ENCODE measurements at places on chromosomes 5 and 9.

- no peak for DNase-seq
Observed at GRCh38 chr5:145723516-145723915, 111.6 kb downstream of the PRELID2 start.

DNA sequence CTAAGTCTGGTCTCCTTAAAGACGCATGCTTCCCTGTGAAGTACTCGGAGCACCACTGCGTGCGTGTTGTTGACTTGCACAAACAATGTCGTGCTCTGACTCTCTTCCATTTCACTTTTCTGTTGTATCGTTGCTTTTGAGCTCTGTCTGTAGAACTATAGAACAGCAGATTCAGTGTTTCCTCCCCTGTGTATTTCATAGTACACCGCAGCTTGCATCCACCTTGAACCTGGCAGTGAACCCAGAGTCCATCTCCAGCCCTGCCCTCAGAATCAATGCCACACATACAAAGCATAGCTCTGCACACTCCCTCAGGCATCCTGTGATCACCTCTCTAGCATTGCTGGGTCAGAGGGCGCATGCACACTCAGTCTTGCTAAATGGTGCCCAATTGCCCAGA, 37.2 kb upstream of the ADAMTS2 start:
- no peak for DNase-seq

DNA sequence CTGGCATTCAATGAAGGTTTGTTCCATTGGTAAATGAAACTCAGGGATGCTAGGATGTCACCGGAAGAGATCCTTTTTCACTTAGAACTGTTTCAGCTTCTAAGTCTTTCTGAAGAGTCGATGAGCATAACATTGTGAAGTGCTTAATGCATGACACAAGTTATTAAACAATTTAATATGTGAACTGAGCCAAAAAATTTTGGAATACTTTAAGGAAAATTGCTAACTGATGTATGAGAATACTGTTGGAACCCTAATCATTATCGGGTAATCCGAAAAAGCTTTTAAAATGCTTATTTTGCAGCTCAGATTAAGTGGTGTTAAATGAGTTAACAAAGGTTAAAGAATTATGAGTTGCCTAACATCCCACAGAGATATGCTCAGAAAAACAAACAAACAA, 34.9 kb downstream of the DMRT2 start:
- DNase-seq: no peak

GRCh38 chr5:173612948-173613347, 3.5 kb downstream of the BOD1 start:
- DNase-seq: no peak

DNA sequence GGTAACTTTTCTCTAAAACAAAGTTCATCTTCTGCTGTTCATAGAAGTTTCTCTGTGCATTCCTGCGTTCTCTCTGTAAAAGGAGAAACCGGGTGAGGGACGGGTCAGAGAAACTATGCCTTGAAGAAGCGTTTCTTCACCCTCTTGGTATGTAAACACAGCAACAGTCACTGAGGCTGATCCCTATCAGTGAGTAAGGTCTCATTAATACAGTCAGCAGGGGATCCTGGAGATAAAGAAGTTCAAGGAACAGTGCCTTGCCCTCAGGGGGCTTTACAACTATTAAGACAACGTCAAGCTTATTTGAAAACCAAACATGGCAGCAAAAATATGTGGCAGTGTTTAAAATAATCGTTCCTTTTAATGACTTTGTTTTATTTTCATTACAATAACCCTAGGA, 202.9 kb upstream of the IL12B start:
- no peak for DNase-seq

GRCh38 chr9:12813960-12814876, 39.4 kb downstream of the LURAP1L start:
- DNase-seq: peak; percentile 34

- DNase-seq: peak; percentile 88
Observed at GRCh38 chr9:114820776-114821501, 15.1 kb upstream of the TNFSF15 start.

GRCh38 chr9:87973730-87974292, 522 bp downstream of the CDK20 start:
- no peak for DNase-seq

DNA sequence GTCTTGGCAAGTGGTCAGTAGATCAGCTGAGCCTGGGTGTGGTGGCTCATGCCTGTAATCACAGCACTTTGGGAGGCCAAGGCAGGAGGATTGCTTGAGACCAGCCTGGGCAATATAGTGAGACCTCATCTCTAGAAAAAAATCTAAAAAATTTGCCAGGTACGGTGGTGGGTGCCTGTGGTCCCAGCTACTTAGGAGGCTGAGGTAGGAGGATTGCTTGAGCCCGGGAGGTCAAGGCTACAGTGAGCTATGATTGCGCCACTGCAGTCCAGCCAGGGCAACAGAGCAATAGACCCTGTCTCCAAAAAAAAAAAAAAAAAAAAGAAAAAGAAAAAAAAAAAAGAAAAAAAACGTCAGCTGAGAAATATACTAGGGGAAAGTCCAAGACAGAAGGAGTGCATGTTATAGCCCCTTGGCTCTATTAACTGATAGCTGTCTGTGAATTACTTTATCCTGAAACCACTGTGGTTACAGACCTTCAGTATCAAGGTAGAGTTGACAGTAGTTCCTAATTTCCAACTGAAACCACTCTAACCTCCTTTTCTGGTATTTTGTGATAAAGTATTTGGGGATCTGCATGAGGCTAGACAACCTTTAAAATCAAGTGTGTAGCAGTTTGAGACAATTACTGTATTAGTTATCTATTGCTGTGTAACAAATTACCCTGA, 2.3 kb upstream of the INIP start:
- DNase-seq: no peak

DNA sequence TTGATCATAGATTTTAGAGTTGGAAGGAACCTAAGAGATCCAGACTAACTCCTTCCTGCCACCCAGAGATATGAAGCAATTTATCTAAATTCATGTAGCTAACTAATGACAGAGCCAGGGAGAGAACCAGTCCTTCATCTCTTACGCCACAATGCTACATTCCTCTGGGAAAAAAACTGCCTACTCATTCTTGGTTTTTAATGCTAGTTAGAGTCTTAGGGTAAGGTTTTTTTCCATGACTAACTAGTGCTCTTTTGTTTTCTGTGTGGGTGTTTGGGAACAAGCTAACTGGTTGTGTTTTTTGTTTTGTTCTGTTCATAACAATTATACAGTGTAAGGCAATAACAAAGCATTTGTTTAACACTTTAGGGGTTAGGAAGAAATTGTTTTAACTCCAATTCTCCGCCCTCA, 52.4 kb downstream of the SLC44A1 start:
- peak; percentile 53 for DNase-seq

- no peak for DNase-seq
Observed at GRCh38 chr9:86798966-86799365, 148.3 kb downstream of the GAS1 start.

DNA sequence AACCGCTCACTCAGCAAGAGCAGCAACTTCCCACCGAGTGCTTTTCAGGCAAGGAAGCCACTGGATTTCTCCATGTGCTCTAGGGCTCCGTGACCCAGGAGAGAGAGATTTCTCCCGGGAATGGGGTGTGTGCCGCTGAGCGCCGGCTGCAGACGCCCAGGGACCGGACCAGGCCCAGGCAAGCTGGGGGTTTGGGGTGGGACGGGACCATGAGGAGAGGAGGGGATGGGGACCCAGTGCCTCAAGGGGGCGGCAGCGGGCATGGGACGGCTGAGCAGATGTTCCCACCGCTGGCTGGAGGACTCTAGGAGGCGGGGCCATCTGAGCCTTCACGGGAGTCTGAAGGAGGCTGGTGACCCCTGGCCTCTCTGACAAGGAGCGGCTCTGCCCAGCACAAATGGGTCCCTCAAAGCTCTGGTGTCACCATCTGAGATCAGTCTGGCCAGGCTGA, 8.5 kb downstream of the LCN9 start:
- DNase-seq: no peak

GRCh38 chr9:129489838-129490582, 130.9 kb downstream of the C9orf50 start:
- DNase-seq: no peak

DNA sequence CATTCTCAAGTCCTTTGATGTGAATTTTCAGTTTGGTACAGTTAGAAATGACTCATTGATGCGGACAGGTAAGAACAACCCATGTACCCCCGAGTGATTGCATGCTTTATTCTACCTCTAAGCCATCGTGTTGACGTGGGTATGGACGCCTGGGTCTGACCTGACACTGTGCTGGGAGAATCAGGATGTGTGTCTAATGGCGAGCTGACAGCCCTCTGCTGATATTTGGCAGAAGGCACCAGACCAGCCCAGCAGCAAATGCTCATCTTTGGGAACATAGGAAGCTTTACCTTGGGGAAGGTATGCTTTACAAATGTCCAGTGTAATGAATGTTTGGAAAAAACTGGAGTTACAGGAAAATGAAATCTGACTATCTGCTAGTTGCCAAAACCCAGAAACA, 20.1 kb downstream of the SLC46A2 start:
- no peak for DNase-seq

DNA sequence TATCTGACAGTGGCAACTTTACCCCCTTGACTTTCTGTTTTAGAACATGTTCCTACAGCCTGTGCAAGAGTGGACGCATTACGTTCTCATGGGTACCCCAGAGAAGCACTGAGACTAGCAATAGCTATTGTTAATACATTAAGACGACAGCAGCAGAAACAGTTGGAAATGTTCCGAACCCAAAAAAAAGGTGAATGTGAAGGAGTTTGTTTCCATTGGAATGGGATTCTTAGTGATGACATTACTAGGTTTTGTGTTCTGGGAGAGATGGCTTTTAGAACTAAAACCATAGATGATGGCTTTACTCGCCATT, 194.1 kb downstream of the ZSWIM6 start:
- no peak for DNase-seq

DNA sequence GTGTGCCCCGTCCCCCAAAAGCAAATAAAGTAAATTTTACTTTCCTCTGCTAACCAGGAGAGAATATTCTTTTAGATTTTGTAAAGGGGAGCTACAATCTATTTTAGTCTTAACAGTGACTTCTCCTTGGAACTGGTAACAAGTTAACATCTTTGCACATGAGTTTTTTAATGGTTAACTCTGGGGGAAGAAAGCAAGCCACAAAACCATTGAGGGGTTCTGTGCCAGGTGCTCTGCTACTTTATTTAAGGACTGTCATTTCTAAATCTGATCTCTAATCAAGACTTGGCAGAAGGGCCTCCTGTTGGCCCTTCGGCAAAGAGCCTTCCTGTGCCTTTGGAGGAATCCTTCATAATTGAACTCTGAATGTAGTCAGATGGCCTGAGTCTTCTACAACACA, 153.4 kb downstream of the SLC12A2 start:
- no peak for DNase-seq

DNA sequence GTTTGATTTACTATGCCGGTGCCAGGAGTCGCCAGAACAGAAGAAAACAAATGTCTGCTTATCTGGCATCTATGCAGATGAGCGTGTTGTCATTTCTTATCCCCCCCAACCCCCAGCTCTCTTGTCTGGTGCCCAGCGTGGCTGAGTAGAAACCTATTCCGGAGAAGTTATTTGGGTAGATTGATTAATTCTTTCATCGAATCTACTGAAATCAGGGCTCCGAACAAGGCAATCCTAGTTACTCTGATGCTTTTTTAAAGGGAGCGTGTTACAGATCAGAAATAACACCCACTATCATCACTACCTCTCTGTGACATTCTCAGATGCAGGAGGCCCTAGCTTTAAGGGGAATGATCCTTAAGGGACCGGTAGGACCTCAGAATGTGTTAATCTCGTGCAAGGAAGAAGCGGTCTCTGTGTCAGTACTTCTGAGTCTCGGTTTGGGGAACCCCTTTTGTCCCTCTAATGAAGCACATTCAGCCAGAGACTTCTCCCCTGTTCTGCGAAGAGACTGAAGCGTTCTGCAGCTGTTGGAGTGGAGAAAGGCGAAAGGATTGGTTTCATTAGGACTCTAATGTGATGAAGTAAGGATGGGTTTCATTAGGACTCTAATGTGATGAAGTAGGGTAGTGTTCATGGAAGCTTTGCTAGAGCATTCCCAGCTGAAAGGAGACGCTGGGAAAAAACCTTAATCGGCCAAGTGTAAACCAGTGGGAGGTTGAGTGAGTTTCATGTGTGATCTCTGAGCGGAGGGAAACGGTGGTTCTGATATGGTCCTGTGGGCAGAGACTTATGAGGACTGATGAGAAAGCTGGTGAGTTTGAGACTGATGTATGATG, 1.5 kb downstream of the PIP5K1B start:
- peak; percentile 18 for DNase-seq

GRCh38 chr5:97453263-97453662, 270.2 kb upstream of the RIOK2 start:
- no peak for DNase-seq

DNA sequence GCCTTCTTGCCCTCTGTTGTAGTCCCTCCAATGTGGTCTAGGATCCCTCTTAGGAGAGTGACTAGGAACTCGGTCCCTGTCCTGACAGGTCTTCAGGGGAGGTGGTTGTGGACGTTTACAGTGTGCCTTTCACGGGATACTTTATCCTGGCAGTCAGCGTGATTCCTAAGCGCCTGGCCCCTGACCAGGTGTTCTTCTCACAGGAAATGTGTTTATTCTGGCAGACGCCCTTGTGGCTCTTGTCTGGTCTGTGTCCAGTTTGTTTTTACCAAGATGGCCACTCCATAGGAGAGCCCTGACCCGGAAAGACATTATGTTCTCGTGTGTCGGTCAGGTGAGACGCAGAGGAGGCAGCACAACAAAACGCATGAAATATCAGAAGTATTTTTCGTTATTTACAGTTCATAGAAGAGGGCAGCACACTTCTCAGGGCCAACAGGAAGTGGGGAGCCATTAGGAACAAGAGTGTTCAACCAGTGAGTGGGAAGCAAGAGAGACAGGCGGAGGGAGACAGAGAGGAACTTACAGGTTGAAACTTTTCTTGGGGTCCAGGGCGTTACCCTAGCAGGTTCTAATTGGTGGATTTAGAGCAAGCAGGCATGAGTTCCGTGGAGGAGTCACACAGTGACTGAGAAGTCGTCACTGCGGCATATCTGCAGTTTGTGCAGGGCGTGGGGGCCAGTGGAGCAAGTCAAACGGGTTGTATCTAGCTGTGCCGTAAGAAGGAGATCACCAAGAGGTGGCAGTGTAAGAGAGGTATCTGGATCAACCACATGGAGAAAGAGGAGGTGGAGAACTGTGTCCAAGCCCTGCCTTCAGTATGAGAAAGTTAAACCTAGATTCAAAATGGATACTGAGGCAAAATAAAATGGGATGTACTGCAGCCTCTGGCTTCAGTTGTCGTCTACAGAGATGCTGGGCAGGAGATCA, 412.9 kb downstream of the ZSWIM6 start:
- DNase-seq: no peak

- peak; percentile 80 for DNase-seq
Observed at GRCh38 chr5:132260714-132261551, 3.4 kb downstream of the PDLIM4 start.

- no peak for DNase-seq
Observed at GRCh38 chr5:158392753-158393152, 533.8 kb upstream of the CLINT1 start.

DNA sequence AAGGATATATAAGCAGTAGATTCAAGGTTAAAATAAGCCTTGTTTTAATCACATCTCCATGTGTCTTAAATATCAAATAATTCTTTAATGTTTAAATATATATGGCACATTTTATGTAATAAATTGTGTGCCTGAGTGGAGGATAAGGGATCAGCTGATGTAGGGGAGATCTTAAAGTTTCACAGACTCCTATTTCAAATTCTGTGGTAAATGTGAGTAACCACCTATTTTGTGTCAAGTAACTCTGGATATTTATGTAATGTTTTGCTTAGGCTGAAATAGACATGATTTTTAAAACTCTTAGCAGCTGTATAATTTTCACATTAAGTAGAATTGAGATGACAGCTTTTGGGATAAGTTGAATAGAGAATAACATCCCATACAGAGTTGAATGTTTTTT, 41.3 kb upstream of the ITGA2 start:
- no peak for DNase-seq

GRCh38 chr9:103942651-103943050, 151.5 kb upstream of the SMC2 start:
- no peak for DNase-seq

GRCh38 chr5:136814619-136815378, 449.5 kb upstream of the TRPC7 start:
- DNase-seq: no peak
